Activated naive CD4-positive, alpha-beta T cell (primary cell): ENCODE measurements at places on chromosomes 2 and 18.

- DNase-seq, result no peak
These were observed 164.3 kb downstream of the GALNT1 start for GRCh38 chr18:35745814-35746213.

DNA sequence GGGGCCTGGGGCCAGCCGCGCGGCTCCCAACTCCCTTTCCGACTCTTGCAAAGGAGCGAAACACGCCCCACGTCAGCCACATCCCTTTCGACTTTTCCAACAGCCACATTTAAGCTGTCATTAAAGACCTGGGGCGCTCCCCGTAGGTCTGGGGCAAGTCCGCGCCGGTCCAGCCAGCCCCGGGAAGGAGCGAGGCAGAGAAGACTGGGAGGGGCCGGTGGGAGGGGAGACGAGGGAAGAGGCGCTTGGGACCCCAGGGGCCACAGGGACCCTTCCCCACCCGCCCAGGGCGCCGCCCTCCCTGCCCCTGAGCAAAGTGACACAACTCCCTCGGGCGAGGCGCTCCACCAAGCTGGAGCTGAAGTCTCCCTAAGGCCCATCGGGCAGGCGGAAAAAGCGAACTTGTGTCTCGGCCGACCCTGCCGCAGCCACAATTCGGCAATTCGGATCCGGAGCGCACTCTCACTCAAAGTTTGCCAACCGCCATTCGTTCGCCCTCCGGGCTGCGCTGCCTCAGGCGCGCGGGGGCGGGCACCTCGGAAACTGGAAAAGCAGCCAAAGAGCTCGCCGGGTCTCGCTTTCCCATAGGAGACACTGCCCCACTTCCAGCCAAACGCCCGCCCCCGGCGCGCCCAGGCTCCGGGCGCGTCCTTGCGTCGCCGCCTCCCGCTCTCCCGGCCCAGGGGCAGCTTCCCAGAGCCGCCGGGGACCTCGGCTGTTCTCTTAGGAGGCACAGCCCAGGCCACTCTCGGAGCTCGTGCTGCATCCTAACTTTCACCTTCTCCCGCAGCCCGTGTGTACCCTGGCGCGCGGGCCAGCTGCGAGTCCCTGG, 1.1 kb upstream of the KCTD1 start:
- no peak for DNase-seq

DNA sequence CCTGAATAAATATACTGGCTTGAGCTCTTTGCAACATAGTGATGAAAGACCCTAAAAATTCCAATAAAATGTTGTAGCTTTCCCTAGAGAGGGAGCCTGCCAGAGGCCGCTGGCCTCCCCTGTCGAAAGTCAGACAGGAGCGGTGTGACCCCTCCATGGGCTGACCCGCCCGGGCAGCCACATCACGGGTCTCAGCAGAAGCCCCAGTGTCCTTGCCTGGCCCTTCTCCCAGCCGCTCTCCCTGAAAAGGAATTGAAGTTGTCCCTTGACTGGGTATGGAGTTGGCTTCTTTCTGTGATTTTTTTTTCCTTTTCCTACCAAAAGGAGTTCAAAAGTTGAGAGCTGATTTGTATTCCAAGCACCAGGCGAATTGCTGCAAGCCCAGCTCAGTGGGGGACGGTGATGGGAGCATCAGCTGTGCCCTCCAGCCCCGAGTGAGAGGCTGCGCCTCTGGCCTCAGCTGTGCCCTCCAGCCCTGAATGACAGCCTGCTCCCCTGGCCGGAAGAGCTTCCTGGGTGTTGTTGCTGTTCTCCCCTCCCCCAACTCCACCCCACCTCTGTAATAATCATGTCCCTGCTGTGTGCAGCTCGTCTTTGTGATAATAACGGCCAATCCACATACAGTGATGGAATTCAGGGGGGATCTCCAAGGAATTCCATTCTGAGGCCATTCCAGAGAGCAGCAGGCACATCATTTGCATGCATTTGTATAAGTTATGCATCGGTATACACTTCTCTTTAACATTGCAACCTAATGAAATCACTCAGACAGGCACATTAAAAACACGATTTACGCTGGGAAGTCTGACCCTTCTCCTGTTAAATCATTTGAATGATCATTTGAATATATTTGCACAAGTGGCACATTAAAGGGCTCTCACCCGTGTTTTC, 501.0 kb downstream of the EIPR1 start:
- no peak for DNase-seq

GRCh38 chr2:74441690-74442482, at the start of gene RTKN:
Gene RTKN (minus strand): TSS chr2:74441937. CDS start chr2:74441816, 121 bp downstream.
- no peak for DNase-seq

GRCh38 chr18:8279781-8280330, 329.4 kb upstream of the RAB12 start:
- no peak for DNase-seq

DNA sequence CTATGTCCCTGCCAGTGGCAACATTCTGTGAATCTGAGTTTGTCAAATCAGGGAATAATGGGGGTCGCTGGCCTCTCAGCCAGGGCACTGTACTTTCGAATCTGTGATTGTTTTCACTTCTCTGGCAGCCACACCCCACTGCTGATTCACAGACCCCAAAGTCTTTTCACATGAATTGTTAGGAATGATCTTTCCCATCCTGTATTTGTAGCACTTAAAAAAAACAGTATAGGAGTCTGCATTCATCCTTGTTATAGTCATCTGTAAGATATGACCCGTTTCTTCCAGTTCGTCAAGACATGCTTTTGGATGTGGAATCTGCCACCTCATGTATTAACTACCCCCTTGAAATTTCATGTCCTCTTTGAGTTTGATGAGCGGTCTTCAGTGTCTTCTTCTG, 928 bp downstream of the NAGK start:
- no peak for DNase-seq

DNA sequence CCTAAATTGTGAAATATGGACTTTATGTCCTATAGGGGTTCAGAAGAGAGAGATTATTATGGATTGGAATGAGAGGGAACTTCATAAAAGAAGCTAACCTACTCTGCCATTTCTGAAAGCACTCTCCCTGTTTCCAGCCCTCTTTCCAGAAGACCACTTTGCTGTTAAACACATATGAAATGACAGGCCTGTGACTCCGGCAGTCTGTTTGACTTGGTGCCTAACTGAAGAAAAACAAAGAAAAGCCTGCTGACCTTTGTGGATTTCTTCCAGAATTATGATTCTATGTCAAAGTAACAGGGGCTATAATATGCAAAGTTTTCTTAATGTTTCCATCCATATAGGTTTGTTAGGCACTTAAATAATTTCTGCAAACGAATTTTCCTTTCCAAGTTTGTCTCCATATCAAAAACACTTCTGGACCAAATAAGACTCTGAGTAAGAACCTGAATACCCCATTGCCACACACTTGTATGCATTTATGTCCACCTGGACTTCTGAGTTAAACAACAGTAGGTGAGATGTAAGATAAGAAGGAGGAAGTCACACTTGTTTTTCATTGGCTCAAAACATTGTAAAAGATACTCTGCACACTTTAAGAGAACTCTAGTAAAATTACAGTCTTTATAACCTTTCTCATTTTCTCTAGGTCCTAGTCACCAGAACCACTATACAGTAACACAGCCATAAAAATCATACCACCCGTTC, 111.7 kb downstream of the PIEZO2 start:
- DNase-seq, result no peak

DNA sequence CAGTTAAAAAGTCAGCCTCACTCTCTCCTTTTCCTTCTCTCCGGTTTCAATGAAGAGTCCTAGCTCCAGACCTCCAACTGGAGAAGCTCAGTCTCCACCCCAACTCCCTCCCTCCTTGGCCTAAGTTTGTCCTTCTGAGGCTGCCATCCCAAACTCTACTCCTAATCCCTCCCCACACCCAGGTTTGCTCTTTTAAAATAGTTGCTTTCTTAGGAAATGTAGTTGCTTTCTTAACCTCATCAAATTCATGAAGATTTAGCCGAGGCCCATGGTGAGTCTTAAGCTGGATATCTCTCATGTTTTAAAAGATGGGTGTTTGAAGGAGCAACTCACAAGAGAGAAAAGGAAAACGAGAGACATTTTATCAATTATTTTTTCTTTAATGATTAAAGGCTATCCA, 937 bp upstream of the LANCL1 start:
- DNase-seq, result no peak

DNA sequence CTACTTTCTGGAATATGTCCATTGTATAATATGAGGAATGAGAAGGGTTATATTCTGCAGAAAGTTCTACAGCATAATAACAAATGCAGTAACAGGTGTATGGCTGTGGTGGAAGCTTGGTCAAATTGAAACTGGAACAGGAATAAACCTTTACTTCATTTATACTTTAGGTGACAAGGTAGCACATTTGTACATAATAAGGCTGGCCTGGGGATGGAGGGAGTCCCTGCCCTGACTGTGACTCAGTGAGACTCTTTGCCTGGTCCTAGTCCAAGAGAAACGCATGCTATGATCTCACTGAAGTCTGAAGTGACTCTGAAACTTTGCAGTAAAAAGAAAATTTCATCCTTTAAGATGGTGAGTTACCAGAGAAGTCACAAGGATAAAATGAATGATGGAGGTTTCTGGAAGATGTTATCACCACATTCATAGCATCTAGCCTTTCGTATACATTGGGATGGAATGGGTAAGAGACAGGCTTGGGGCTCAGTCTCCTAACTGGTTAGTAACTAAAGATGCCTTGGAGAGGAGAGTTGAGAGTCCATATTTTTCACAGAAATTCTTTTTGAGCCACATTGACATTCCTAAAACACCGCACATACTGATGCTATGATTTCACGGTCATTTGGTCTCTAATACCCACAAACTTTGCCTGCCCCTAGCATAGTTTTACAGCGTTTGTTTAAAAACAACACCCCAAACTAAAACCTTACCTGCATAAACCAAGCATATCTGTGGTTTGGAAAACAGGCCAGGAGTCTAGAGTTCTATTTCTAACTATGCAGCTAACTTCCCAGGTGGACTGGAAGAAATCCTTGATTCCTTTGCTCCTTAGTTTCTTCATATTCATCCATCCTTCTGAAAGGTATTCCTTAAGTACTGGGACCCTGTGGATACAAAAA, 42.4 kb upstream of the NABP1 start:
- no peak for DNase-seq

DNA sequence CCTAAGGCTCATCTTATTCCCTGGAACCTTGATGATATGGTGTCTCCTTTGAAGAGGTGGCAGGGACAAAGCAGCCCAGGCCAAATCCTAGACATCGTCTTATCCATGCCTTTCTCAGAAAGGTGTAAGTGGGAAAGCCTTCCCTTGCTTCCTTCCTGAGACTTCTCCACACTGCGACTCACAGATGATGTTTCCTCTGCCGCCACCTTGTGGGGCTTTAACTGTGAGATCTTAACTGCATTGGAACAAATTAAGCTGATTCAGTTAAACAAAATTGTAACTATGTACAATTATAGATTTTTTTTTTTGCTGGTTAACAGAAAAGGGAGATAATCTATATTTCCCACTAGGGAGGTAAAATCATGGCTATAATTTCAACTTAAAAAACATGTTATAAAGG, 10.0 kb upstream of the GCA start:
- no peak for DNase-seq

- DNase-seq, result no peak
These were observed 136.4 kb downstream of the SH3RF3 start for GRCh38 chr2:109265369-109265768.

DNA sequence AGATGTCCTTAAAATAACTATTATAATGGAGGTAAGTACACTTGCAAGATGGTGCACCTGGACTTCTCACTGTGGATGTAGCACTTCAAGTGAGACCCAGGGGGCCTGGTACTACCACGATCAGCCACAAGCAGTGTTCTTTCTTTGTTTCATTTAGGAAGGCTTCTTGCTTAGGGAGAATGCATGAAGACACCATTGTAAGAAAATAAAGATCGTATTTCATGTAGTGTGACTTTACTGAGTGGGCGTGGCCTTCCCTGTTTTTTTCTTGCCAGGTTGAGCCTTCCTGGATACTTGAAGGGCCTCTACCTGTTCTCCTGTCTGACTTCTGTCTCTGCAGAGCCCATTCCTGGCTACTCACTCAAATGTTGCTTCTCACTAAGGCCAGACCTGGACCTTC, 615.6 kb upstream of the SOX11 start:
- DNase-seq, result no peak

- DNase-seq, result no peak
These were observed 207.0 kb downstream of the CYP26B1 start for GRCh38 chr2:71940695-71941094.
